GM18507 (cell line): ENCODE measurements at places on chromosomes 16 and 17.

DNA sequence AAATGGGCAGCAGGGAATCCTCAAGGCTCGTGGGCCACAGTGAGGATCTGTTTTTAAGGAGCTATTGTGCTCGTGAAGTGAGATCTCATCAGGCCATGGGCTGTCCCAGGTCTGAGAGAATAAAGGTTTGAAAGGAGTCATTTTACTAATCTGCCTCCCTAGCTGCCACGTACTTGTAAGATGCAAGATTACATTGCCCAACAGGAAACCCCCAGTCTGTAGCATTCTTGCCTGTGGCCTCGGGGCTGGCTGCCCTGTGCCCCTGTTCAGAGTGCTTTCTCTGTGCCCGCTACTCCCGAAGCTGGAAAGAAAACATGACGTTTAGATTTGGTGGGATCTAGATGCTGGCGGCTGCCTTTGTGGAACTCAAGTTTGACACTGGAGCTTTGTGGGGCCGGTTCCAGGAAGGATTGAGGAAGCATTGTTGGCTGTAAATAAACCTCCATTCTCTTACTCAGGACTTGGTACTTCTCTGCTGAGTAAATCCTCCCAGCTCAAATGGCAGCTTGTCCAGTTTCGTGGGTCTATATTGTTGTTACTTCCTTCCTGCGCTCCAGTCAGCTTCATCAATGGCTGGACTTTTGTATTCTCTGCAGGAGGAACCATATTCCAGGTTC, 21.2 kb downstream of the SAP30BP start:
- no peak for DNase-seq

DNA sequence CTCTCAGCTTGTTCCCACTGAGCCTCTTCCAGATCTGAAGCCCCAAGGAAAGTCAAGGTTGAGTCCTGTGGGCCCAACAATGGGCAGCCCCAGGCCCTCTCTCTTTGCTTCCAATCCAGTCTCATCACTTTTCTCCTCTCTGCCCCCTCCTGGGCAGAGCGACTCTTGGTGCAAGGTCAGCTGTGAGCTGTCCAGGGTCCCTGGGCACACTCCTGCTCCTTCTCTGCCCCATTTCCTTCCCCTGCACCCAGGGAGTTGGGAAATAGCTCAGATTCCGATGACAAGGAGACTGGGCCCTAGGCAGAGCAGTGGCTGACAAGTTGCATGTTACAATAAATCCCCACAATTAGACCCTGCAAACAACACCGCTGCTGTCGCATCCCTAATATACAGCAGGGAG, 16.1 kb upstream of the CRHR1 start:
- DNase-seq, result no peak

DNA sequence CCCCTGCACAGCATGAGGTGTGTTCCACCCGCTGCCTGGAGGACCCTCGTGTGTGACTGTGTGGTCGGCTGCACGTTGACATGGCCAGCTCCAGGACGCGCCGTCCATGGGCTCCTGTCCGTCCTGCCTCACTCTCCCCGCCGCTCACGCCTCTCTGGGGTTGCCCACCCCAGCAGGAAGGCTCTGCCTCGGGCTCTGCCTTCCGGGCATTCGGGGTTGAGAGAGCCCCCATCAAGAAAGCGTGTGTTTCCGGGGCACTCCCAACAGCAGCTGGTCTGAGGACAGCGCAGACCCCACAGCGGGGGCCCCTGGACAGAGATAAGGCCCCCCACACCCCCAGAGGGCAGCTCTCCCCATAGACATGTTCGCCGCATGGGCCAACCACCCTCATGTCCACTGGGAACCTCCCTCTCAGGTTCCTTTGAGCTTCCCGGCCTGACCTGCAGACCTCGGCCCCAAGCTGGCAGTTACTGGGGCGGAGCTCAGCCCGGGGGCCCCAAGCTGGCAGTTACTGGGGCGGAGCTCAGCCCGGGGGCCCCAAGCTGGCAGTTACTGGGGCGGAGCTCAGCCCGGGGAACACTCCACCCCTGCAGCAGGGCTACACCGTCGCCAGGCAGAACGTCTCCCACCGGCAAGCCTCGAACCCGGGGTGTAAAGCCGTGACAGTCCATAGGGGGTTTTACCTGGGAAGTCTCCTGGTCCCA, 8.4 kb upstream of the PIEZO1 start:
- DNase-seq, result no peak

GRCh38 chr16:50280932-50281331, 14.6 kb downstream of the ADCY7 start:
- no peak for DNase-seq

DNA sequence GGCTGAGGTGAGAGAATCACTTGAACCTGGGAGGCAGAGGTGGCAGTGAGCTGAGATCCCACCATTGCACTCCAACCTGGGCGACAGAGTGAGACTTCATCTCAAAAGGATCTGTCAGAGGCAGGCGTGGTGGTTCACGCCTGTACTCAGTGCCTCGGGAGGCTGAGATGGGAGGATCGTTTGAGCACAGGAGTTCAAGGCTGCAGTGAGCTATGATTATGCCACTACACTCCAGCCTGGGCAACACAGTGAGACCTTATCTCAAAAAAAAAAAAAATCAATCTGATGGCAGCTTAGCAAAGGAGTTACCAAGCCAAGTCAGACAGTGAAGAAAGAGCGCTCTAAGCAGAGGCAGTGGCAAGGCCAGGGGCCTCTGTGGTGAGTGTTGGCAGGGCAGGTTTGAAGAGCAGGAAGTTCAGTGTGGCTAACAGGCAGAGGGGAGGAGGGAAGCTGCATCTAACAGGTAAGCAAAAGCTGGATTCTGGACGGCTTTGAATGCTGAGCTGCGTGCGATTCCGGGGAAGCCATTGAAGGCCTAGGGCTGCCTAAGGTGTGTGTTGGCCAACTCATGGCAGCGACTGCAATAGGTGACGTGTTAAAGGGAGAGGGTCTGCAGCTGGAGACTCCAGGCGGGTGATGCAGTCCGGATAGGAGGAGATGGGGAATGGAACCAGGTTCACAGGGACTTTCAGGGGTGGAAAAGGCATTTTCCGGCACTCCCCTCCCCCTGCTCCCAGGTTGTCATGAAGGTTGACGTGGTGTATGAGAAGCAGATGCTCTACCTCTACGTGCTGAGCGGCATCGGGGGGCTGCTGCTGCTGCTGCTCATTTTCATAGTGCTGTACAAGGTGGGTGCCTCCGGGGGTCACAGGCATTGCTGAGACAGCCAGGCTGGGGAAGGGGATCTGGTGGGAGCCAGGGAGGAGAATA, 7.0 kb downstream of the ZNF768 start:
- no peak for DNase-seq

DNA sequence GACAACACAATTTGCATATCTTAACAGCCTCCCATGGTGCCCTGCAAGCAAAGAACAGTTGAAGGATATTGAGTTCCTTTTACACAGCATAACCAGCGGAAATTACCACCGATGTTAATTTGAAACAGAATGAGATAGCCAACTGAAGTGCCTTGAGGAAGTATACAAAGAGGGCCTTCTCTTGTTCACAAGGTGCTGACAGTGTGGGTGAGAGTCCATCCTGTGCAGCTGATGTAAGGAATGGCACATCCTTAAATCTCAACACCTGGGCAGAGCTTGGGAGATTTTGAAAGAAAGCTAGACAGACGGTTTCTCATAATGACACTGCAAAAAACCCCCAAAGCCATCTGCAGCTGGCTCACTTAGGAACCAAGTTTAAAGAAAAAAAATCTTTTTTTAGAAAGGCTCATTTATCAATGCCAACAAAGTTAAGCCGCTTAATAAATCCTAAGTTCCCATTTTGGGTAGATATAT, 818.6 kb downstream of the KCNJ2 start:
- DNase-seq, result no peak

DNA sequence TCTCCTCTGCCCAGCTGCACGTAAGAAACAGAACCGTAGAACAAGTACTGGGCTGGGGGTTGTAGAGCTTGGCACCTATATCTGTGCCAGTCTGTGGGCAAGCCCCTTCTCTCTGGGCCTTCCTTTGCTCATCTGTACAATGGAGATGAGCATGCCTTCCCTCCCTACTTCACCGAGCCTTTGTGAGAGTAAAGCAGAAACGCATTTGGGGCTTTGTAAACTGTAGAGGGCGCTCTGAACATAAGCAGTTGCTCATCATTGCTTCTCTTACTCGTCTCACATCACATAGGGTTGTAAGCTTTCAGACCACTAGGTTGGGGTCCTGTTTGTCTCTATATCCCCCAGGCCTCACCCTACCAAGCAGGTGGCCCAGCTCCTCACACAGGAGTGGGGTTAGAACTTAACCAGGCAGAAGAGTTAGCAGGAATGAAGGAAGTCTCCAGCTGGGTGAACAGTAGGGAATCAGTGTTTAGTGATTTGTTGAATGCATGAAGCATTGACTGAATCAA, 15.1 kb downstream of the SAMD14 start:
- DNase-seq, result no peak

GRCh38 chr17:61856035-61856434, 7.3 kb downstream of the BRIP1 start:
- no peak for DNase-seq

DNA sequence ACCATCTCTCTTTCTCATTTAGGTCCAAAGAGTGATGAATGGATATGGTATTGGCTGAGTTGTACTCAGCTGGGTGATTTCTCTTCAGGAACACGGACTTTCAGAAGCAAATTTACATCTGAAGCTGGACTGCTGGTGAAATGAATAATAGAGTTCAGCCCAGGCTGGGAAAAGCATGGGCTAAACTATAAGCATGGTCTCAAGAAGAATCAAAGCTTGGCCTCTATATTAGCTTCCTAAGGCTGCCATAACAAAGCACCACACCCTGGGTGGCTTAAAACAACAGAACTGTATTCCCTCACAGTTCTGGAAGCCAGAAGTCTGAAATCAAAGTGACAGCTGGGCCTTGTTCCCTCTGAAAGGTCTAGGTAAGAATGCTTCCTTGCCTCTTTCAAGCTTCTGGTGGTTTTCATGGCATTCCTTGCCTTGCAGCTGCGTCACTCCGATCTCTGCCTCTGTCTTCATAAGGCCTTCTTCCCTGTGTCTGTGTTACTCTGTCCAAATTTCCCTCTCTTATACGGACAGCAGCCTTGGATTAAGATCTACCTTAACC, 89.8 kb upstream of the CES5A start:
- no peak for DNase-seq

DNA sequence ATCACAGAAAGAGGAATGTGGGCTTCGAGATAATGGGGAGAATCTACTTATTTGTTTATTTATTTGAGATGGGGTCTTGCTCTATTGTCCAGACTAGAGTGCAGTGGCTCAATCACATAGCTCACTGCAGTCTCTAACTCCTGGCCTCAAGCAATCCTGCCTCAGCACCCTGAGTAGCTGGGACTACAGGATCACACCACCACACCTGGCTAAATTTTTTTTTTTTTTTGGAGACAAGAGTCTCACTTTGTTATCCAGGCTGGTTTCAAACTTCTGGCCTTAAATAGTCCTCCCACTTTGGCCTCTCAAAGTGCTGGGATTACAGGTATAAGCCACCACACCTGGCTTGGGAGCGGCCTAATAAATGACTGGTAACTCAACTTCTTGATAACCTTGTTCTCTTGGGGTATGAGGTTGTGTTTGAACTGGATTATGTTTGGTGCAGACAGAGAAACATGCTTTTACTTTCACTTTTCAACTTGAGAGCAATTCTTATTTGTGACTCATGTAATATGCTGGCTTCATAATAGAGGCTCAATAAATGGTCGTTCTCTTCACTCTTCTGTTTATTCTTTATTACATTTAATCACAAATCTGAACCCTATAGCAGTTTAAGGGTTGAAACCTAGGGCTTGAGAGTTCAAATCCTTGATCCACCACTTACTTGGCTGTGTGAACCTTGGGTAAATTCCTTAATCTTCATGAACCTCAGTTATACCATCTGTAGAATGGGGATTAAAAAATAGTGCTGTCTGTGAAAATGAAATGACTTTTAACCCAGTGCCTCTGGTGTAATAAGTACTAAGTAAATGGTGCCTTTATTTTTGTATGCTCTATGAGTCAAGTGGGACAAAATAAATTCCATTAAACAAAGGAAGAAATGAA, 129.1 kb upstream of the HS3ST2 start:
- no peak for DNase-seq

DNA sequence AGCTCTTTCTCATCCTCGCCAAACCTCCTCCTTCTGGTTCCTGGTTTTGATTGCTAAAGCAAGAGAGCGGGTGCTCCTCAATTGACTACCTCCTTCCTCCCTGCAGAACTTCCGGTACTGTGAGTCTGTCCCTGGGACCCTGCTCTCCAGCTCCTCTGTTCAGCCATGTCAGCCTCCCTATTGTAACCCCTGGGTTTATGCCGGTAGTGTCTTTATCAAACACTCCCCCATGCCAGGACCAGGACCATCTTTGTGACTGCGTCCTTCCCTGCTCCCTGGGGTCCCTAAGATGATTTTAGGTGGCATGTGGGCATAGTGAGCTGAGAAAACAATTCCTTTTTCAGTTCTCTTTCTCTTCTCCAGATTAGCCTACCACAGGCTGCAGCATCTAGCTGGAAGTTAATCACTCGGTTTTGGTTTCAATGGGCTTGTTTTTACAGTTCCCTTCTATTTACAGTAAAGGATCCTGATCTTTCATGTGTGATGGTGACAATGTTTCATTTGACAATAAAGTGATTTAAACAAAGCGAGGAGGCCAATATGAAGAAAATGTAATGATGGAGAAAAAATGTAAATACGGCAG, 27.7 kb upstream of the IL21R start:
- no peak for DNase-seq

- no peak for DNase-seq
These were observed 652 bp downstream of the ARL5C start for GRCh38 chr17:39165178-39165840.

DNA sequence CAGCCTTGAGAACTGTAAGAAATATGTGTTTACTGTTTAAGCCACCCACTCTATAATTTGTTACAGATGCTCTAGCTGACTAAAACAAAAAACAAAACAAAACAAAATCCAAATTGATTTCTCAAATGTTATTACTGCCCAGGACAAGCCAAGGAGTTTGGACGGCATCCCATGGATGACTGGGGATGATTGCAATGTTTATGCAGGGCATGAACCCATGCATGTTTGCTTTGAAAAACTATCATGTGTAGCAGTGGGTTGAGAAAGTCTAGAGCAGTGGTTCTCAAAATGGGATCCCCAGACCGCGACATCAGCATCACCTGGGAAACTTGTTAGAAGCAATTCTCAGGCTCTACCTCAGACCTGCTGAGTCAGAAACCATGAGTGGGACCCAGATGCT, 223.2 kb upstream of the PSMD7 start:
- no peak for DNase-seq

- no peak for DNase-seq
These were observed 25.3 kb downstream of the G6PC3 start for GRCh38 chr17:44095647-44096496.

DNA sequence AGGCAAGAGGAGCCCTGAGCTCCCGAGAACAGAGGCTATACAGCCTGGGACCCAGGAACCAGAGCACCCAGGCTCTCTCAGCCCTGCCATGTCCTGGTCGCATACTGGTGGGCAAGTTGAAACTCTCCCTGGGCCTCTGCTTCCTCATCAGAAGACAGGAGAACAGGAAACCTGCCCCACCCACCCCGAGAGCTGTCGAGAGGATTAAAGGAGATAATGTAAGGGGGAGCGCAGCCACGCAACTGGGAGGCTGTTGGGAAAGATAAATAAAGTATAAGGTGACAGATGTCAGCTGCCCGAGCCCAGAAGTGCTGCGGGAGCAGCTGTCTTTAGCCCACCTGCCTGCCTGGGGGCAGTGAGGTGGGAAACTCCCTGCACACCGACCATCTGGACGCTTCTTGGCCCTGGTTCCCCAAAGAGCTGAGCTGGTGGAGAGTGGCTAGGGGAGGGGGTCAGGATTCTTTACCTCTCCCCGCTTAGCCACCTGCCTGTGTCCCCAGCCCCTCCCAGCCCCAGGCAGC, 6.8 kb downstream of the KIF19 start:
- no peak for DNase-seq
